ENCODE measurements at places on chromosomes 4 and X.

GRCh38 chr4:104976262-104976661 lies 170.4 kb upstream of the TET2 start:
- no peak for DNase-seq

DNA sequence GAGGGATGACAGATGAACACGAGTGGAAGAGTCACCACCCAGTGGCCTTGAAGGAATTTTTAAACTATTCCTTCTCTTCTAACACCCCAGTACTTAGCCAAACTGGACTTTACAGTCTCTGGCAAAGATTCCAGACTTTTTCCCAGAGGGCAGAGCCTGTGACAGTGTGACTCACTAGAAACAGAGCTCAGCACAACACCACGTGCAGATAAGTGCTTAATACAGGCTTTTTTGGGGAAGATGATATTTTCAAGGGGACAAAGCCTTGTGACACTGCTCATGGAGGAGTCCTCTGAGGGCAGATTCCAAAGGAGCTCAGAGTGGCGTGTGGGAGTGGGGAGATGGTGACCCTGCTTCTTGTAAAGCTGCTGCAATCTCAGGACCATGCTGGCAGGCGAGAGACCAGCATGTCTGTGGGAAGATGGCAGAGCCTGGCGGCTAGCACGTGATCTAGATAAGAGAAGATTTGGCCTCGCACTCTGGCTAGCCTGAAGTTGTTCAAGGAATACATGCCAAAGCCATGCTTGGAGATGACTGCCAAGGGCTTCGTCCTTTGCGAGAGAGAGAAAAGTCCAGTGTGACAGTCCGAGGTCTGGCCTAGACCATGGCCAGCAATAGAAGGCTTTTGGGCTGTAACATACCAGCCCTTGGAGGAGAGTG lies 2.4 kb downstream of the RAB33A start:
- no peak for DNase-seq

GRCh38 chrX:55758033-55758432 lies 40.5 kb downstream of the RRAGB start:
- no peak for DNase-seq

DNA sequence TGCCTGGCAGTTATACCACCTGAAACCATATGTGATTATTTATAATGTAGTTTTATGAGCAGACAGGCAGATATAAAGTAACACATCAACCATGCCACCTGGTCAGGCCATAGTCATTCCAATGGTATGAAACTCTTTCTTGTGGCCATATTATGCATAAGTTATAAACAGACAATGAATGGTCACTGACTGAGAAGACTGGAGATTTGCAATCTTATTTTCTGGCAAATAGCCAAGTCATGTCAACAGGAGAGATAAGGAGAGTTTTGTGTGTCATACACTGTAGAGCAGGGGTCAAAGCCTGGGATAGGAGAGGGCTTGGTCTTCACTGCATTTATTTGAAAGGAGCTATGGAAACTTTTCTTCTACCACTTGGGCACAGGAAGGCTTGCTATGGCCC lies 29.5 kb downstream of the SORBS2 start:
- DNase-seq: peak; percentile 76

- no peak for DNase-seq
These were observed 438.0 kb downstream of the TMA16 start for GRCh38 chr4:163932504-163932903.

DNA sequence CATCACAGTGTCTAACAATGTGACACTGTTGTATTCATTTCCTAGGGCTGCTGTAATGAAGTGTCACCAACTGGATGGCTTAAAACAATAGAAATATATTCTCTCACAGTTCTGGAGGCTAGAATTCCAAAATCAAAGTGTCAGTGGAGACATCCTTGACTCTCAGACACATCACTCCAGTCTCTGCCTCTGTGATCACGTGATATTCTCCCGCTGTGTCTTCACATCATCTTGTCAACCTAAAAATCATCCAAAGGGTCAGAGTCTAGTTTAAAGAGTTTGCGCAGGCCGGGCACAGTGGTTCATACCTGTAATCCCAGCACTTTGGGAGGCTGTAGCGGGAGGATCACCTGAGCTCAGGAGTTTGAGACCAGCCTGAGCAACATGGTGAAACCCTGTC lies 36.6 kb upstream of the HPSE start:
- DNase-seq: no peak

DNA sequence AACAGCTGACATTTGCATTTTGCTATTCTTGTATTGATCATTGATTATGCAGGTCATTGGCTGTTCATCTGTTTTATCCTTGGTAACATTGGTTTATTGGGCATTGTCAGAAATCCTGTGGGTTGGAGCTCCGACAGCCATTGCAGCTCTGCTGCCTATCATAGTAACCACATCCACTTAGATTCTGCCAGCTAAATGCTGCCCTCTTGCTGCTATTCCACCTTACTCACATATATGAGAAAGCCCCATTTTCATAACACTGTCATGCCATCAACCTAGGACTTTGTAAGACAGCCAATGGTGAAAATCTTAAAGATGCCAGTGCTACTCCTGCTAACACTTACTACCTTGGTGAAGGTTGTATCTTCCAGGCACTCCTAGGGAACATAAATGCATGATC lies 187.3 kb upstream of the CXCL13 start:
- DNase-seq: no peak

DNA sequence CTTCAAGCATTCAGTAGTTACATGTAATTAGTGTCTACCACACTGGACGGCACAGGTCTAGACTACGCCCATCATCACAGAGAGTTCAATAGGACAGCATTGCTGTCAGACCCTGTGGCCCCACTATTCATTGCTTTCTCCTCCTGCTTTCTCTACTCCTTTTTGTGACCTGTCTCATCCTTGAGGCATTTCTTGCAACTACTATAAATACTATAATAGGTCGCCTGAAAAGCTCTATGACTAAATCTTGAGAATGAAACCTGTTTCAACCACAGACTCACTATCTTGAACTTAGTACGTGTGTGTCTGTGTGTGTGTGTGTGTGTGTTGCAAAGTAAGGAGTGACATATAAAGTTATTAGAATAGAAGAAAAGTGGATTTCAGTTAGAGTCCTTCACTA lies 252.9 kb upstream of the KLF3 start:
- no peak for DNase-seq

DNA sequence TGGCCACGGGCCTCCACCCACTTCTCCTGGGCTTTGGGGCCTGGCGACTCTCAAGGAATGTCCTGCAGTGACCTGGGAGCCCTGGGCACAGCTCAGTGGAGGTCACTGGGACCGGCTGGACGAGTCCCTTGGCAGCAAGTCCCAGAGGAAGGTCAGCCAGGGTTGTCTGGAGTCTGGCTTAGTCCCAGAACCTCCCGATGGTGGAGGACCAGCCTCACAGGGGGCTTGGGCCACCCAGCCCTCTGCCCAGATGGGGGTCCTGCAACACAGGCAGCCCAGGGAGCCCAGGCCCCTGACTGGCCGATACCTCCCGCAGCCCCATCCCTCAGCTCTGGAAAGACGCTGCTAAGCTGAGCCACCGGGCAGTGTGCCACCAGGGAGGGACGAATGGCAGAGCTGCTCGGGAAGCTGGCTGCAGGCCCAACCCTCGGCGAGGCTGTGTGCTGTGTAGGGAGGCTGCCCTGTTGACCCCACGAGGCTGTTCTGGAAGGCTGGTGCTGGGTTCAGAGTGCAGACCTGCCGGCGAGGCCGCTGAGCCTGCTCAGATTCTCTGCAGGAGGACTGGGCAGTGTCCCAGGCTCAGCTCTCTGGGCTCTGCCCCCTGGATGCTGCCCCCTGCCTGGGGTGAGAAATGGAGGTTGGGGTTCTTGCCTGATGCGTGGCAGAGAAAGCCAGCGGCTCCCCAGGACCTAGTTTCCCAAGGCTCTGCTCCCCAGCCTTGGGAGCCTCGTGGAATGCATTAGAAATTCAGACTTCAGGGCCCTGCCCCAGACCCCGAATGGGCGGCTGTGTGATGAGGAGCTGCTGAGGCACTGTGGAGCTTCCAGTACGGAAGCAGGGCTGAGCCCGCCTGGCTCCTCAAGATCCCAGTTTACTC lies 61.7 kb downstream of the ADRA2C start:
- peak; percentile 85 for DNase-seq

DNA sequence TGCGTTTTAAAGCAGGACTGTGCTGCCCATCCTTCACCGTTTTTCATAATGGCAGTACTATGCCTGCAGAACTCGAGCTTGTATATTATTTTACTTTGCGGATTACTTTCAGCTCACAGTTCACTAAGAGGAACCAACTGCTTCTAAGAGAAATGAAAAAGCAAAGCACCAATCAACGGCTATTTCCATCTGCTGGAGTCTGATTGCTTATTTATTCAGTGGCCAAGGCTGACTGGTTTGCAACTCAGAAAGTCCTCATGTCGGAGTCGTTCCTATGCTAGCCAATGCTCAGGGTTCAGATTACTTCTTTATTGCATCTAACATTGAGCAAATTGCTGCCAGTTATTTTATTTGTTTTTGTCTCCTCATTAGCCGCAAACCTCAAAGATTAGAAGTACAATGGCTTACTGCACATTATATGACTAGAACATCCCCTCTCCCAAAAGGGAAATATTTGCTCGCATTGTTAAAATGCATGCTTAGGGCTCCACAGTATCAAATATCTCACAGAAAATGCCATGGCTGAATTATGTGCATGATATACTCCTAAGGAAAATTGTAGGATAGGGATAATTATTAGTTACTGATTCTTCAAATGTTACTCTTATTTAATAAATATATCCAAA lies 1628.2 kb upstream of the ADGRL3 start:
- no peak for DNase-seq

GRCh38 chr4:158130204-158130603 lies 42.6 kb downstream of the GASK1B start:
- no peak for DNase-seq

DNA sequence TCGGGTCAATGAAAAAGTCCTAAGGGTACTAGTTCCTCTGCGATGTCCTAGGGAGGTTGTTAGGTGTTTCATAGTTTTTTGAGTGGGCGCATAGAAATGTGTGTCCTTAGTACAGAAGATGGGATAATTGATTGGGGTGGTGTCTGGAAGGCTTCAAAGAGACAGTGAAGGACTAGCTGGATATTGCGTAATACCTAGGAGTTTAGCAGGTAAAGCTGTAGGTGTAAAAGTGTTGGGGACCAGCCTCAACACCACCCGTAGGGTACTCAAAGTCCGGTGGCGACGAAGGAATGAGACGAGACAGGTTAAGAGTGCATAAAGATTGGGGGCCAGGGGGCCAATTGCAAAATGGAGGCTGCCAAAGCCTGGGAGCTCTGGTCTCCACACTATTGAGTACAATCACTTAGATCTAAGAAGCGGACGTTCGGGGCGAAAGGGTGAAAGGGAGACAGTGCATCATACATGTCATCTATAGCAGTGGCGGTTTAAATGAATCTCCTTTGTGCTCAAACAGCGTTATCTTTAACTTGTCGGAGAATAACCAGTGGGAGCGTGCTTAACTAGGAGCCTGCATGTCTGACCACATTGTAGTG lies 1.0 kb downstream of the TRMT44 start:
- no peak for DNase-seq

DNA sequence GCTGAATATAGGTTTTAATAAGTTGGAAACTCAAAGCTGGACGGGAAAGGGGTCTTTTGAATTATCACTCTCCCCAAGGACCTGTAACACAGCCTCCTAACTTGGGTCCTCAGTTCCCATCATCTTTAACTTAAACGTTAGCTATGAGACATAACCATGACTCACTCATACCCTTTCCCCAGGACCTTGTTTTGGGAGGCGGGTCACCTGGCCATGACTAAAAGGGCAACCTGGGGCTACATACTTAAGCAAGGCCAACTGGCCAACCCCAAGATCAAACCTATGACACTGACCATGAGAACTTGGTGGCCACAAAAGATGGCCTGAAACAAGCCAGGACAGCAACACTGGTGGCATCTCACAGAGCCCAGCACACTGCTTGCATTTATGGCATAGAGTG lies 89.0 kb downstream of the SH3KBP1 start:
- DNase-seq: no peak

- peak; percentile 82 for DNase-seq
These were observed 7.2 kb upstream of the MRFAP1 start for GRCh38 chr4:6633091-6633906.

GRCh38 chr4:184544788-184545409 lies 70.5 kb upstream of the IRF2 start:
- DNase-seq: no peak

DNA sequence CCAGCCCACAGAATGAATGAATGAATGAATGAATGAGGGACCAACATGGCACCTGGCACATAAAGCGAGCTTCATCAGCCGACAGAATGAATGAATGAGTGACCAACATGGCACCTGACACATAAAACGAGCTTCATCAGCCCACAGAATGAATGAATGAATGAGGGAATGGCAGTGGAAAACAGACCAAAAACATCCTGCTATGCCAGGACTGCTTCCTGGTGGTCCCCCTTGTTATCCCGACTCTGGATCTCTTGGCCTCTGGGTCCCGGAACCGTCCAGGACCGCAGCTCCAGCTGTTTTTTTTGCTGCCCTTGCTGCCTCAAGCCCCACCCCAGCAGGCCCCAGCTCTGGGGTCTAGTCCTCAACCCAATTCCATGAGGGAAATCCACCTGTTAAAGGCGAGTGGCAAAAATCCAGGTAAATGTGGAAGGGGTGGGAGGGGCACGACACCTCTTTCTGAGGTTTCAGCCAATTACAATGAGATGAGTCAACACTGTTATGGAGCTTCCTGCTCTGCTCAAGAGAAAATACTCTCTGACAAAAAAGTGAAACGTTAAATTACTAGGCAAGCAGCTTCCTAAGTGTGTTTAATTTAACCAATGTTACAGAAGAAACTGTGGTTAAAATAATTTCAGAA lies 72.0 kb upstream of the MTNR1A start:
- DNase-seq: no peak
